Right atrium auricular region (tissue), 2 donors: ENCODE measurements at places on chromosomes 2 and 18. TPM values are rescaled to one million over a fixed set of nuclear protein-coding genes. Genes with fewer than 3 reads are reported as not detected.

The BCL11A gene
- 3.3 TPM for total RNA-seq

The ALPI gene
- total RNA-seq: not detected

DNA sequence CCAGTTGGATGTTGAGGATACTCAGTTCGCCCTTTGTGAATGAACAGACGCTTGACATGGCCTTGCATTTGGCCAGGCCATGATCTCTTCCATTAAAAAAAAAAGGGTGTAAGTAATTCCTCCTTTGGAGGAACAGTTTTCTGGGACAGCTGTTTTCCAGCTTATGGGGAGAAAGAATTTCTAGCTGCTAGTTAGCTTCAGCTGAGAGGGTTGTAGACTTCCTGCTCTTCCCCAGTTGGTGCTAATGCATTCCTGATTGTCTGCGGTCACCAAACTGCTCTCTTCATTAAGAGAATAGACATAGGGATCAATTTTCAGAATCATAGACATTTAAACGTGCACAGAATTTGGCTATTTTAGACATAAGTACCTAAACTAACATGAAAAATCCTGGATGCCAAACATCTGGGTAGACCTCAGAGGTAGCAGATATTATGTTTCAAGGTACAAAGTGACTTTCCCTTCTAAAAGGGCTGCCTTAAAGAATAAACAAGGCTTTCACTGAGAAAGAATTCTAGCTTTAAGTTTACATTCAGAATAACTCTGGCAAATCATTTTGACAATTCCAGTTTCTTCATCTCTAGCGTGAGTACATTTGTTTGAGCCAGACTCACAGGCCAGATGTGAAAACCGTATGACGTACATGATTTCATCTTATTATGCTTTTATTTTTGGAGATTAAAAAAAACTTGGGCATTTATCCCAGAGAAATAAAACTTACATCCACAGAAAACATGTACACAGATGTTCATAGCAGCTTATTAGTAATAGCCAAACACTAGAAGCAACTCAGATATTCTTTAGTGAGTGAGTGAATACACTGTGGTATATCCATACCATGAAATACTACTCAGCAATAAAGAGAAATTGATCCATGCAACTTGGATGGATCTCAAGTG, 71.2 kb downstream of the MAIP1 start:
- DNase-seq: no peak

The RIT2 gene
- total RNA-seq: not detected

The MAL gene
- total RNA-seq: 8.7 TPM
